CD4-positive, alpha-beta T cell (primary cell): ENCODE measurements at places on chromosomes 13 and 19.

DNA sequence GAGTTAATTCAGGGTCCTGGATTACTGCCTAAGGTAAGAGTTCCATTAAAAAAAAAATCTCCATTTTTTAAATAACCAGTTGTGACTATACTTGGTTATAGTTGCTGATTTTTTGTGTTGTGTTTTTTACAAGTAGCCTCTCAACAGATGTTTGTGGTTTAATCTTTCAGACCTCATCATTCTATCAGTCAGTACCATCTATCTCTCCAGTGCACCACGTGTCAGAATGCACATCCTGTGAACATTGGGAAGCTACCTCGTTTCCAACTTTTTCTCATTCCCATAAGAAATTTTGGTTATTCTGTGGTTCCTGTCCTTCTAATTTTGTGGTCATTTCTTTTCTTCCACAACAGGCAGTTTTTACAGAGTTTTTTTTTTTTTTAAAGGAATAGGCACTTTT lies 39.2 kb downstream of the WDFY2 start:
- no peak for DNase-seq

DNA sequence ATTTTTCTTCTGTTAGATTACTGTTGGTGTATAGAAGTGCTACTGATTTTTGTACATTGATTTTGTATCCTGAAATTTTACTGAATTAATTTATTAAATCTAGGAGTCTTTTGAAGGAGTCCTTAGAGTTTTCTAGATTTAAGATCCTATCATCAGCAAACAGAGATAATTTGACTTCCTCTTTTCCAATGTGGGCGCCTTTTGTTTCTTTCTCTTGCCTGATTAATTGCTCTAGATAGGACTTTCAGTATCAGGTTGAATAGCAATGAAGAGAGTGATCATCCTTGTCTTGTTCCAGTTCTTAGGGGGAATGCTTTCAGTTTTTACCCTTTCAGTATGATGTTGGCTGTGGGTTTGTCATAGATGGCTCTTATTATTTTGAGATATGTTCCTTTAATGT lies 5.6 kb upstream of the CD33 start:
- DNase-seq: no peak

DNA sequence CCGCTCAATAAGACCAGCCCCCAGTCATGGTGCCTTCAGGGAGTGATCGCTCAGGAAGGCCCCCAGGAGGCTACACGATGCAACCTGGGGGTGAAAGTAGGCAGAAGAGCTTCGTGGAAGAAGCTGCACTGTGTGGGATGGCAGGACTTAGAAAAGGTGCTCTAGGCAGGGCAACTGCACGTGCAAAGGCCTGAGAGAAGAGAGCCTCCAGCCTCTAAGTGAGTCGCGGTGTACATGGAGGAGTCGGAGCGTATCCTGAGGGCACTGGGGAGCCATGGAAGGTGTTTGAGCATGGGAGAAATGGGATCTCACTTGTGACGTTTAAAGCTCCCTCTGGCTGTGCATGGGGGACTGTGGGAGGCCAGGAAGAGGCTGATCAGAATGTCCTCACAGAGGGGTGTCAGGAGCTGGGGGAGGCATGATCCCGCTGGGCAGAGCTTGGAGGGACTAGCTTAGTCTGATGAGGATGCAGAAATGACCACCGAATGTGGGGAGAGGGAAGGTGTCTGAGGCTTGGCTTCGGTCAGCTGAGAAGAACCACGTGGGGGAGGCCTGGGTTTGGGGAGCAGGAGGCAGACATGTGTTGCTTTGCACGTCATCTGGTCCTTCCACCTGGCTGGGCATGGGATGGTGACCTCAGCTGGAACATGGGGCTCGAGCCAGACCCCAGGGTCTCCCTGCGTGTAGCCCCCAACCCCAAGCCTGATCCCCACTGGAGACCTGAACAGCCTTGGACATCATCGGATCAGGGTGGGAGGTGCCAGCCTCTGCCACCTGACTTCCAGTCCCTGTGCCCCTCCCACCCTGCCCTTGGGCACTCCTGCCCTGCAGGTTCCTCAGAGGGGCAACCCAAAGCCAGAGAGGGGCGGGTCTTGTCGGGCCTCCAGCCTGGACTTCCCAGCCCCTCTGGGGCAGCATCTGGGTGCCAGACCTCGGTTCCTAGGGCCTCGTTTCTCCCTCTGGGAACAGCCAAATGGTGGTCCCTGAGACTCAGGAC lies 1.1 kb downstream of the APC2 start:
- DNase-seq: no peak

GRCh38 chr19:32195706-32196610 lies 149.5 kb upstream of the ZNF507 start:
- no peak for DNase-seq

GRCh38 chr13:113073942-113074341 lies 31.6 kb upstream of the F7 start:
- DNase-seq: no peak

DNA sequence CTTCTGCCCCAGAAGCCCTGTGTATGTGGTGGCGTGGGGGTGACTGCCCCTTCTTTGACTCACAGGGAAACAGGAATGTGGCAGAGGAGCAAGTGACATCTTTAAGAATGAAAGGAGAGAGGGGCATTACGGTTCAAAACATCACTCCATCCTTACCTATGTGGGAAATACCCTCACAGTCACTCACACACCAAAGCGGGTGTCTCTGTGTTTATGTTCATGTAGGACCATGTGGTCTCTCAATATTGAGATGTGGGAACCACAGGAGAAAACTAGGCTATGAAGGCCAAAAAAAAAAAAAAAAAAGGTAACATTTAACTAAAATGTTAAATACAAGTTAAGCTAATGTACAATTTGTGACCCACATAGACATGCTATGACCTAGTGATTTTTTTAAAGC lies 153.6 kb upstream of the GPR12 start:
- DNase-seq: no peak

- DNase-seq: peak; percentile 81
Measured at GRCh38 chr19:50357178-50358100, 8.0 kb downstream of the NAPSA start.

- DNase-seq: no peak
Measured at GRCh38 chr19:50649433-50650391, at the start of gene C19orf81. C19orf81 (plus strand) TSS chr19:50649445; CDS start chr19:50649445, 0 bp downstream.

DNA sequence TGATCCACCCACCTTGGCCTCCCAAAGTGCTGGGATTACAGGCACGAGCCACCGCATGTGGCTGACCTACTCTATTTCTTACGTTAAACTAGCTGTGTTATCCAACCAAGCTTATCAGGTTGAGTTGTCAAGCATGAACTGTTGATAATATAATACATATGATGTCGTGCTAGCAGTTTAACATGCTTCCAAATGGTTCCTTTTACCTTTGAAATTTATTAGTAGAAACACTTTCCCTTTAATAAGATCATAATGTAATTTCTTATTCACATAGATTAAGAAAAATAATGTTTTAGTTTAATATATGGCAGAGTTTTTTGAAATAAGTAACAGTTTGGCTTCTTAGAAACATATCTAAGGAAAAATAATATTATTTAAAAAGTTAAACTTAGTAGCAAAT lies 34.4 kb upstream of the VWA8 start:
- DNase-seq: no peak
